A673 (cell line): ENCODE measurements at places on chromosomes 11 and 22.

DNA sequence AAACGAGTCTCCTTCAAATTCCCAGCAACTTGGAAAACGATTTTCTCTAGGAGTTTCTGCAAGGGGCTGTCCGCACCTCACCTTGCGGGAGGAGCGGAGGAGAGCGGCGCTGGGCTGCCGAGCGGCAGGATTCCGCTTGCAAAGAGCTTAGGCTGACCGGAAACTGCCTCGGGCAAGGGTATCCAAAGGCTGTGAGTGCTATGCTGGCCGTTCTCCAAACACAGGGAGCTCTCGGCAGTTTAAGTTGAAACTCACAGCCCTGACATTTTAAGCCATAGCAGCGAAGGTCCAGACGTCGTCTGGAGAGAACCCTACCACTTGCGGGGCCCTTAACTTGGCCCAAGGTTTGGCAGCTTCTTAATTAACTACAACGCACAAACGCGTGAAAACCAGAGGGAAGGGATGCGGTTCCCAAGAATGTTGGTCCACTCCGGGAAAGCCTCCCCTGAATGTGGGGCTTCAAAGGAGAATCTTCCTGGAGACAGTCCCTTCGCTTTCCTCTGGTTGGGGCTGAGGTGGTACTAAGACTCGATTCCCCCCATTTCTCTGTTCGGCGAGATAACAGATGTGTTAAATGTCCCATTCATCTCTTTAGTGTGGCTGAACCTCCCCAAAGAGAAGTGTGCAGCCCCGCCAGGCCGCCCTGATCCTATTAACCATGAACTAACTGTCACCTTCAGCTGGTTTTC is 1.1 kb upstream of the DBX1 start:
- H3K27me3 ChIP-seq: peaks cover 93% of the 10 kb centered on the region
- H3K36me3 ChIP-seq: no peaks in the 10 kb centered on the region
- H3K27ac ChIP-seq: no peak overlapping the region
- H3K4me1 ChIP-seq: no peaks in the 10 kb centered on the region
- no peak overlapping the region for H3K4me3 ChIP-seq
- DNase-seq: no peak

DNA sequence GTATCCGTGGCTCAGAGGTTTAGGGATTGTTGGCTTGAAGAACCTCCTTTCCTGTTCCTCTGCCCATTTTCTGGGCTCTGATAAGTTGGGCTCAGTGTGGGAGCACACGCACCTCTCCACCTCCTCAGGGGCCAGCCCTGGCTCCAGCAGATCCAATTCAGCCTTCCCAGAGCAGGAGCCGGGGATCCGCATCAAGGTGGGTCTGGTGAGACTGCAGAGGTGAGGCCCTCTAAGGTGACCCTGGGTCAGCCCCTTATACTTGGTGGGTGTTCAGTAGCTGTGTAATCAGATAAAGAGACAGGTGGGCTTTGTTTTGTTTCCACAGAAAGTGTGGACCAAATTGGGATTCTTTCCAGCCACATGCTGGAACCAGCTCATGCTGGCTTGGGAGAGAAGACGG is 1466.0 kb downstream of the TBC1D22A start:
- no peak for DNase-seq
- H3K36me3 ChIP-seq: no peaks in the 10 kb centered on the region
- H3K4me1 ChIP-seq: no peaks in the 10 kb centered on the region
- H3K27ac ChIP-seq: no peak overlapping the region
- no peak overlapping the region for H3K4me3 ChIP-seq

DNA sequence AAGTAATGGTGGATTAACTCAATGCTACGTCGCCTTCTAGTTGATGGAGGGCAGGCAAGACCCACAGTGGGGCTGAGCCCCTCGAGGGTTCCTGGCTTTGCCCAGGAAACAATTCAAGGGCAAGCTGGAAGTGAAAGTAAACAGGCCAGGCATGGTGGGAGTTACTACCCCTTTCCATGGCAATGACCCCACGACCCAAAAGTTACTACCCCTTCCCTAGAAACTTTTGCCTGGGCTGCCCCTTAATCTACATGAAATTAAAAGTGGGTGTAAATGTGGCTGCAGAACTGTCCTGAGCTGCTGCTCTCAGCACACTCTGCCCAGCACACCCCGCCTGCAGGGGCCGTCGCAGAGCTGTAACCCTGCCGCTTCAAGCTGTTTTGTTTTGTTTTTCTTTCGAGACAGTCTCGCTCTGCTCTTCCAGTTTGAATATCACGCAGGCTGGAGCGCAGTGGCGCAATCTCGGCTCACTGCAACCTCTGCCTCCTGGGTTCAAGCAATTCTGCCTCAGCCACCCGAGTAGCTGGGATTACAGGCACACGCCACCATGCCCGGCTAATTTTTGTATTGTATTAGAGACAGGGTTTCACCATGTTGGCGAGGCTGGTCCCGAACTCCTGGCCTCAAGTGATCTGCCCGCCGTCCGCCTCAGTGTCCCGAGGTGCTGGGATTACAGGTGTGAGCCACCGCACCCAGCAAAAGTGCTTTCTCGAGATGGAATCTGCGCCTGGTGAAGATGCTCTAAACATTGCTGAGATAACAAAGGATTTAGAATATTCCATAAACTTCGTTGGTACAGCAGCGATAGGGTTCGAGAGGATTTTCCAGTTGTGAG is 5.9 kb upstream of the RNH1 start:
- H3K27me3 ChIP-seq: no peaks in the 10 kb centered on the region
- no peaks in the 10 kb centered on the region for H3K4me1 ChIP-seq
- DNase-seq: no peak
- H3K36me3 ChIP-seq: no peaks in the 10 kb centered on the region
- H3K27ac ChIP-seq: no peak overlapping the region
- H3K4me3 ChIP-seq: no peak overlapping the region

DNA sequence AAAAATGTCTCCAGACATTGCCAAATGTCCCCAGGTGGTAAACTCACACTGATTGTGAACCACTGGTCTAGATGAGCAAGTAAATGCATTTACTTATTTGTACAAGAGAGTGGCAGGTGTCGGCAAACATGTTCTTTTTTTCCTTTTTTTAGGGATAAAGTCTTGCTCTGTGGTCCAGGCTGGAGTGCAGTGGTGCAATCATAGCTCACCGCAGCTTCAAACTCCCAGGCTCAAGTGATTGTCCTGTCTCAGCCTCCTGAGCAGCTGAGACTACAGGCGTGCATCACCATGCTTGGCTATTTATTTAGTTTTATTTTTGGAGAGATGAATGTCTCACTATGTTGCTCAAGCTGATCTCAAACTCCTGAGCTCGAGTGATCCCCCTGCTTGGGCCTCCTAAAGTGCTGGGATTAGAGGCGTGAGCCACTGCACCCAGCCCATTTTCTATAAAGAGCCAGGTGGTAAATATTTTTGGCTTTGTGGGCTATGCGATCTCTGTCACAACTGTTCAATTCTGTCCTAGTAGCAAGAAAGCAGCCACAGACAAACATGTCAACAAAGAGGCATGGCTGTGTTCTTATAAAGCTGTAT is 1.4 kb downstream of the VPREB1 start:
- no peaks in the 10 kb centered on the region for H3K4me1 ChIP-seq
- no peaks in the 10 kb centered on the region for H3K36me3 ChIP-seq
- H3K4me3 ChIP-seq: no peak overlapping the region
- no peak overlapping the region for H3K27ac ChIP-seq
- DNase-seq: no peak
